NCI-H1694 treated with DMSO at 0.1 percent for 48 hours (cell line): ENCODE measurements at places on chromosomes 5 and 9.

- DNase-seq, result peak; percentile 40
Observed at GRCh38 chr9:127493592-127494303, 42.4 kb downstream of the LRSAM1 start.

GRCh38 chr9:34566322-34566721 is 23.2 kb downstream of the CNTFR start:
- no peak for DNase-seq

GRCh38 chr9:87338088-87338989 is 159.3 kb upstream of the DAPK1 start:
- DNase-seq, result no peak

- DNase-seq, result peak; percentile 97
Observed at GRCh38 chr5:141040771-141041426, 10.3 kb upstream of the PCDHB1 start.

DNA sequence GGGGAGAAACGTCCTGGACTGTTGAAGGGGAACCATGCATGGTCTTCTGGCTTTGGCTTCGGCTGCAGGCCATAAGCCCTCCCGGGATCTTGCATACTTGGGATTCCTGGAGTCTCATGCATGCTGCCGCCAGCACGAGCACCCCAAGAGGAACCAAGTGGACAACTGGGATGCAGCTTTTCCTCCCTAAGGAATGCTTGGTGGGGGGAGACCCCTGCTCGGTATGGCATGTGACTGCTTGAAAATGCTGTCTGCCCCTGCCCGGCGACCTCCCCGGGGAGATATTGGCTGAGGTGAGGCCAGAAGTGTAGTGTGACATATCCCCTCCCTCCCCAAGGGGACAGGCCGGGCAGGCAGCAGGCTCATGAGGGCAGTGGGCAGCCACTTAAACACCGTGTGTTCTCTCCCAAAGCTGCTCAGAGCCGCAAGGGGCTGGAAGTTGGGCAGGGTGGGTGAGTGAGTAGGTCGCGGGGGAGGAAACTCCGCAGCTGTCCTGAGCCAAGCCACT is 15.7 kb downstream of the TMEM171 start:
- DNase-seq, result no peak

- DNase-seq, result no peak
Observed at GRCh38 chr9:93133681-93134014, 403 bp downstream of the NINJ1 start.
